ENCODE measurements at places on chromosomes 2 and 18.

- DNase-seq, result no peak
Measured at GRCh38 chr2:69300650-69301049, 86.4 kb downstream of the GFPT1 start.

GRCh38 chr2:120005834-120006521, 6.9 kb upstream of the EPB41L5 start:
- DNase-seq, result no peak

GRCh38 chr2:47838686-47839085, 55.7 kb downstream of the MSH6 start:
- DNase-seq, result no peak

GRCh38 chr18:35190948-35191697, 49.7 kb upstream of the ZNF397 start:
- DNase-seq, result no peak

- no peak for DNase-seq
Measured at GRCh38 chr2:20433249-20433648, 13.6 kb upstream of the RHOB start.

DNA sequence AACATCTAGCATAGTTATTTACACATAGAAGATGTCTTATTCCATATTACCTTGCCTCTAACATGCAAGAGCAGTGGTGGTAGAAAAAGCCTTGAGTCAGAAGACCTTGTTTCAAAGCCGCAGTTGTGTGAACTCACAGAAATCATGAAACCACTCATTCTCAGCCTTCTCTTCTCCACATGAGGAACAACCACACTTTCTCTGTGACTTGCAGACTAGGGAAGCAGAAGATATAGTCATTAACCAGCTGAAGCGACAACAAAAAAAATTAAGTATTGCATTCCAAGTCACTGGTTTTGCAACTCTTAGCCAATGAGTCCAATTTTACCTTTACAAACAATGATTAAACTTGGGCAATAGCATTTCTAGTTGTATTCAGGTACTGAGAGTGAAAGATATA, 19.0 kb downstream of the TWSG1 start:
- no peak for DNase-seq

GRCh38 chr2:121810959-121811853, 55.8 kb downstream of the TSN start:
- DNase-seq, result peak; percentile 70

- peak; percentile 38 for DNase-seq
Measured at GRCh38 chr2:49770919-49771318, 616.6 kb upstream of the FSHR start.

DNA sequence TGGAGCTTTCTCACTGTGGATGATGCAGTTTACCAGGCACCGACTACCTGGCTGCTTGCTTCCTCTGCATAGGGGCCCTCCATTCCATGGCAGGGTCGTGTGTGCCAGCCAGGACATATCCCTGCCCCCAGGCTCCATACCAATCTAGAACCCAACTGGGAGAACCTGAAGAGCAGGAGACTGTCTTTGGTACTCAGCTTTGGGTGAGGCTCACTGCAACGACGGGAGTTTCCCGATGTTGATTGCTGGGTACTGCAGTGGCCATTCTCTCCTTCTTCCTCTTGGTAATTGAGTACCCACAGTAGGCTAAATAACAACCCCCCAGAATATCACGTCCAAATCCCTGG, 133.3 kb upstream of the SERTAD2 start:
- no peak for DNase-seq

- peak; percentile 2 for DNase-seq
Measured at GRCh38 chr2:50611351-50611871, 420.5 kb downstream of the NRXN1 start.

DNA sequence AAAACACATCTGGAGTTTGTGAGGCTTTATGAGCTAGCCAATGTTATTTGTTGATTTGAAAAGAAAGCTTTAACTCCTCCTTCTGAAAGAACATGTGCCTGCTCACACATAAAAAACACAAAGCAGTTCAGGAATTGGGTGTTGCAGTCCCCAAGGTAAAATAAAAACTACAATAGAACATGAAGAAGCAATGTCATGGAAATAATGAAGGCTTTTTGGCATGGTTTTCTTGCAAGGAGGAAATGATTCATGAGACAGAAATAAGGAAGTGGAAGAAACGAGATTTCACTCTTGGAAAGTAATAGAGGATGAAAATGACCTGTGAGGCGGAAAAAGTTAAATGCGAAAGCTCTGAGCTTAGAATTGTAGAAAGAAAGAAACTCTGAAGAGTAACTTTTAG, 81.1 kb downstream of the TRIB2 start:
- peak; percentile 85 for DNase-seq

DNA sequence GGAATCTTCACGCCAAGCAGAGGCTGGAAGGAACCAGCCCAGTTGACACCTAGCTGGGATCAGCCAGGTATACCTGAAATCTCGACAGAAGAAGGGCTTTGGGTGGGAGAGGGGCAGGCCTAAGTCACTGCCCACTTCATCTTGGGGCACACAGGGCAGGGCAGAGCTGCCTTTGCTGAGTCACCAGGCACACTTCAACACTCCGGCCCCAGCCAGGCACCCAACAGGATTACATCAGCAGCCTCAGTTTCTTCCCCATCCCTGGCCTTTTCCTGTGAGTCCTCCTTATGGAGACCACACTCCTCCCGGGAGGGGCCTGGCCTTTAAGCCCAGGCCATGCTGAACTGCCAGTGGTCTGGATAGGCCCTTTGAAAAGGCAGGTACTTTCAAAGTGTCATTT, 201.7 kb upstream of the HS6ST1 start:
- DNase-seq, result no peak

GRCh38 chr2:44912660-44913059, 28.8 kb upstream of the SIX3 start:
- peak; percentile 18 for DNase-seq

DNA sequence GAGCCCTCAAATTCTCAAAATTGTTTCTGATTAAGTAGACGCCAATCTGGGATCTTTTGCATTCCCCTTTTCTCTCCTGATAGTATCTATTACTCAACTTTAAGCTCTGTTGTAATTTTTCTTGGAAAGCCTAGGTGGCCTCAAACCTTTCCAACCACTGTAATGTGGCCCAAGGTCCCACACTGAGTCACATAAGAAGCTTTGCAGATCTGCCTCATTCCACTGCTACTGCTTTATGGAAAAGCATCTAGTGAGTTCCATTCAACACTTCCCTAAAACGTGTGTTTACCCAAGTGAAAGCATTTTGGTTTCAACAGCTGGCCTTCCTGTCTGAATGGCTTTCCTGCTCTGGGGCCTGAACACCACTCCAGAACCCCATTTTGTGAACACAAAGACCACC, 493.6 kb upstream of the SPHKAP start:
- peak; percentile 91 for DNase-seq

DNA sequence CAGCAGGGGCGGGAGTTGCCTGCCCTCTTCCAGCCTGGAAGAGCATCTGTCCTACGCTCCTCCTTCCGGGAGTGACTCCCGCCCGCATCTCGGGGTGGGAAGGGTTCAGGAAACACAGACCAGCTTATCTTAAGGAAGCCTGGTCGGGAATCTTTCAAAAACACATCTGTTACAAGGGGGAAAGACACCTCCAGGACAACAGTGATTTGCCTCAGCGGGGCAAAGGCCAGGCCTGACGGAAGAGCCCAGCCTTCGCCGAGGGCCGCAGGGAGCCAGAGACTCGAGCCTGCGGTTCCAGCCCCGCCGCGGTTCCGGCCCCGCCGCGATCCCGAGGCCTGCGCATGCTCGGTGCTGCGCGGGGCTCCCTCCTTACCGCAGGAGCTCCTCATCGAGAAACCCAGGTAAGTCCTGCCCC, 38.1 kb upstream of the TGIF1 start:
- DNase-seq, result no peak

GRCh38 chr18:26135548-26135947, 1.9 kb downstream of the PSMA8 start:
- no peak for DNase-seq

- no peak for DNase-seq
Measured at GRCh38 chr2:129763190-129763846, 216.1 kb upstream of the RAB6C start.

All from fibroblast of upper back skin (primary cell).